ENCODE measurements at places on chromosomes 4 and X.
A peak's percentile ranks its signal among the peaks of the same experiment; 100 is the strongest.

- DNase-seq, result peak; percentile 35
Observed at GRCh38 chr4:152937336-152938236, 1.5 kb downstream of the FHDC1 start.

DNA sequence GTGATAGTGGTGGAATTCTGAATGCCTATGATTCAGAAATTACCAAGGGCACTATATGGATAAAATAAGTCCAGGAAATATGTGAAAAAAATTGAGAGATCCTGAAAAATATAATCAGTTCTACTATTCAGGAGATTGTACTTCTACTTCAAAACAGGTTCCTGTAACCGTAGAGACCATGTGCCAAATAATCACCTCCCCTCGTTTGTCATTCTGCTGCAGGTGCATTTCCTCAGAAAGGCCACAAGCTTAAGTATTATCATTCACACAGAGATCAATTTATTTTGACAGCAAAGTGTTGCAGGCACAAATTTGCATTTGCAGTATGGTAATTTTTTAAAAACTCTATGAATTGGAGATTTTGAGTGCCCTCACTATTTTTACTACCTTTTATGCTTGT is 1000.0 kb downstream of the CCSER1 start:
- no peak for DNase-seq

DNA sequence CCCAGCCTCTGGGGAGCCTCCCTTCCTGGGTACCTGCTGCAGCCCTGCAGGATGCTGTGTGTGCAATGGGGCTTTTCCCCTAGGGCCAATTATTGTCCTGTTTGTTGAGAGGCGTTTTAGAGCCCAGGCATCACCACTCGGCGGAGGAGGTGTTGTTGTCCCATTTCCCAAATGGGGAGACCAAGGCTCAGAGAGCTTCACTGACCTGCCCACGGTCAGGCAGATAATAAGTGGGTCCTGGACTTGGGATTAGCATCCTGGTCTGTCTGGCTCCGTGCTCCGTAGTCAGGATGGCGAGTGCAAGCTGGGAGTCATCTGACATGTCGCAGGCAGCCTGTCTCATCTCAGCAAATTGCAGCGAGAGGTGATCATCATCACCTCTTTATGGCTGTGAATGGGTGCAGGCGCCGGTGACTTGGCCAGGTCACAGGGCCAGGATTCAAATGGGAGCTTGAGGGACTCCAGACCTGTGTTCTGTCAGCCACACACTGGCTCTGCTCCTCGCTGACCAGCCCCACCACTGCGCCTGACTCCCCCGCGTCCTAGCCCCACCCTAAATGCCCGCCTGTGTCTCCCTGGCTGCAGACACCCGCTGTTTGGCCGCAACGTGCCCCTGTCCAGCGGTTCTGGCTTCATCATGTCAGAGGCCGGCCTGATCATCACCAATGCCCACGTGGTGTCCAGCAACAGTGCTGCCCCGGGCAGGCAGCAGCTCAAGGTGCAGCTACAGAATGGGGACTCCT is 16.6 kb downstream of the HTRA3 start:
- no peak for DNase-seq

DNA sequence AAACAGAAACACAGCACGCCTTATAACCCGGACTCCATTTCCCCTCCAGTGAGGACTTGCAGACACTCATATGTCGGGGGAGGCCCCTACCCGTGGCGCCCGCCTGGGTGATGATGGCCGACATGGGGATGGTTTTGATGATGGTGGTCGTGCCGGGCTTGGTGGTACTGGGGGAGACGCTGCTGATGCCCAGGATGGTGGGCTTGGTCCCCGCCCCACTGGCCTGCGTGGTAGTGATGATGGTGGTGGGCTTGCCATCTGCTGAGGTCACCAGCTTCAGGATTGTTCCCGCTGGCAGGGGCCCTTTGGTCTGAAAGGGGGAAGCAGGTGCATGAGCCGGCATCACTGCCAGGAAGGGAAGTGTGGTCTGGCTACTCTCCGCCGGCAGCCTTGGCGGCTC is 12.8 kb upstream of the RENBP start:
- DNase-seq, result no peak

GRCh38 chr4:78704981-78705683 is 71.0 kb upstream of the BMP2K start:
- no peak for DNase-seq

Data from activated CD8-positive, alpha-beta T cell treated with anti-CD3 and anti-CD28 coated beads, Interleukin-2, amount 10 ng/mL, durations not matched to agents 7 days and 5 days (primary cell).